ENCODE measurements at places on chromosomes 12 and 14.

DNA sequence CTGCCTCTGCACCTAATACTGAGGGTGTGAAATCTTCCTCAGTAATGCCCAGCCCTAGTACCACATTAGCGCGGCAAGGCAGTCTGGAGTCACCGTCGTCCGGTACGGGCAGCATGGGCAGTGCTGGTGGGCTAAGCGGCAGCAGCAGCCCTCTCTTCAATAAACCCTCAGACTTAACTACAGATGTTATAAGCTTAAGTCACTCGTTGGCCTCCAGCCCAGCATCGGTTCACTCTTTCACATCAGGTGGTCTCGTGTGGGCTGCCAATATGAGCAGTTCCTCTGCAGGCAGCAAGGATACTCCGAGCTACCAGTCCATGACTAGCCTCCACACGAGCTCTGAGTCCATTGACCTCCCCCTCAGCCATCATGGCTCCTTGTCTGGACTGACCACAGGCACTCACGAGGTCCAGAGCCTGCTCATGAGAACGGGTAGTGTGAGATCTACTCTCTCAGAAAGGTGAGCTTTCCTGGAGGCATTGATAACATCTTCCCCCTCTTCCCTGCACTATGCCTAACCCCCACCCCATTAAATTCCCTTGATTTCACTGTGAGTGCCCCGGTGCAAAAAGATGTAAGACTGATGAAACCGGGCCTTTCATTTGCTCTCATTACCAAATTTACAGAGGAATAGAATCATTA is 291.4 kb downstream of the NAV3 start:
- no peak for DNase-seq

DNA sequence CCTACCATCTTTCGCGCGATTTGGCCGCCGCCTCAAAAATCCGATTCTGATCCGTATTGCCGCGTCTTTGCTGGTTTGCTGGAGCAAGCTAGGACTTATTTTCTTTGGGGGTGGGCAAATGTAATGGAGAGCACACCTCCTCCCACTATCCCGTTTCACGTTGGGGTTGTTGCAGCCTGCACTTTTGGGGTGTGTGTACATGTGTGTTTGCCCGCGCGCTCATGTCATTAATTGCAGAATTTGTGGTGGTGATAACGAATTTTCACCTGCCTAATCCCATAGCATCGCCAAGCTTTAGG is 657 bp downstream of the METAP2 start:
- DNase-seq = no peak

GRCh38 chr12:110555577-110556406 is 27.3 kb downstream of the PPTC7 start:
- no peak for DNase-seq

GRCh38 chr12:92158796-92159439 is 13.3 kb upstream of the BTG1 start:
- DNase-seq = no peak

DNA sequence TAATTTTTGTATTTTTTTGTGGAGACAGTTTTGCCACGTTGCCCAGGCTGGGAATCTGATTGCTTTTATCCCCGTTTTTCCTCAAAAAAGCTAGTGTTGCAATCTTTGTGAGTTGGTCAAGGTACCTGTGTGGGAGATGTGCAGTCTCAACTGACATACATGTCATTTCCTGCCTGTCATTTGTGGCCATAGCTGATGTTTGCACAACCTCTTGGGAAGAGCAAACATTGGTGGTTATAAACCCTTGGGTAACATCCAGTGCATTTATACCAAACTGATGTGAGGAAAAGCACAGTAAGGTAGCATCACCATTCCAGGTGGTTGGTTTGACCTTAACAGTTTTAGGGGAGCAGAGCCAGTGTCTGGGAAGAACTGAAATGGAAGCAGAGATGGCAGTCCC is 54.7 kb downstream of the ATG14 start:
- DNase-seq = no peak

All from bone marrow (tissue), 2 donors.